T follicular helper cell (primary cell): ENCODE measurements at places on chromosomes 13 and 19.

GRCh38 chr13:27534981-27535380 lies 84.6 kb upstream of the MTIF3 start:
- DNase-seq, result no peak

GRCh38 chr19:50854636-50855410 lies at the start of gene KLK3:
Gene KLK3, plus strand, starts transcription at chr19:50854915. Its CDS starts 41 bp downstream, at chr19:50854956.
- no peak for DNase-seq

- no peak for DNase-seq
These were observed 255.9 kb downstream of the TBC1D4 start for GRCh38 chr13:75226092-75226491.

DNA sequence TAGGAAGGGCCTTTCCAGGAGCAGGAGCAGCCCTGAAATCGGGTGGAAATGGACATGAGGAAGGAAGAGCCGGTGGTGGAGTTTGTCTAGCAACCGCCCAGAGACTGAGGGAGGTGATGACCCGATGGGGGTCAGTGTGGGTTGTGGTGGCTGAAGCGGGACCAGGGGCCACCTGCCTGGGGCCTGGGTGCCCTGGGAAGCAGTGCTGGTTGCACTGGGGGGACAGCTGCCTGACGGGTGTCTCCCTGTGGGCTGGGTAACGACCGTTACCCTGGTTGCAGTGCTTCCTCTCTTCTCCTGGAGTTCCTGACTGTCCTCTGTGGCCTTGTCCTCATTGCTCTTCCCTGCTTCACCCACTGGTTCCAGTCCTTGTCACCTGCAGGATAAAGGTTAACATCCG lies 13.0 kb downstream of the ZNF536 start:
- no peak for DNase-seq

DNA sequence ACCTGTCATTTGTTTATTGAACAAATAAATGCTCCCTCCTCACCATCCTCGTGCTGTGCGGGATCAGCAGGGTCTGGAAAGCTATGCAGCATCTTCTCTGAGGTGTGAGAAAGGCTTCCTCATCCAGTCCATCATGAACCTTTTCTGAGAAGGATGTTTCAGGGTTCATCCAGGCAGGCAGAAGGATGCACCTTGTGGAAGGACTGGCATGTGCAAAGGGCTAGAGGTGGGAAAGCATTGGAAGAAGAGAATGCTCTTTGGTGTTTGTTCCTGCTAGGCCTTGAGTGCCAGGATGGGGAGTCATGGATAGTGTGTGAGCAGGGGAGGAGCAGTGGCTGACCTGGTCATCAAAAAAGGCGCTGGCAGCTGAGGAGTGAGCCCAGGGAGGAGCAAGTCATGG lies 6.6 kb downstream of the PALM start:
- no peak for DNase-seq

GRCh38 chr19:18833141-18833476 lies 1.4 kb downstream of the UPF1 start:
- no peak for DNase-seq

- DNase-seq, result no peak
These were observed 116.2 kb downstream of the ZDHHC20 start for GRCh38 chr13:21342699-21343442.

DNA sequence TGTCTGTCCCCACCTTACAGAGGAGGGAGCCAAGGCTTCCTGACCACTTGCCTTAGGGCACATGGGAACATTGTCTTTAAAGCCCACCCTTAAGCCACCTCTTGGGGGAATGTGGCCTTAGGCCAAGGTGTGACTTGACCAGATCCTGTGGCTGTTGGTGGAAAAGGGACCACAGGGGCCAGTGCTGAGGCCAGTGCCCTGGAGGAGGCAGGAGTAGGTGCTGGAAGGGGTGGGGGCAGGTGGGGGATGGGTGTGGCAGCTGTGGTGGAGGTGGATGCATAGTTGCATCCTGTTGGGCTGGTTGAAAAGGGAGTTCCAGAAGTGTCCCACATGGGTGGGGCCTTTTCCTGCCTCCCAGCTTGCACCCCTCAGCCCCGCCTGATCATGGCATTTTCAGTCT lies 44.8 kb downstream of the DNM2 start:
- no peak for DNase-seq

DNA sequence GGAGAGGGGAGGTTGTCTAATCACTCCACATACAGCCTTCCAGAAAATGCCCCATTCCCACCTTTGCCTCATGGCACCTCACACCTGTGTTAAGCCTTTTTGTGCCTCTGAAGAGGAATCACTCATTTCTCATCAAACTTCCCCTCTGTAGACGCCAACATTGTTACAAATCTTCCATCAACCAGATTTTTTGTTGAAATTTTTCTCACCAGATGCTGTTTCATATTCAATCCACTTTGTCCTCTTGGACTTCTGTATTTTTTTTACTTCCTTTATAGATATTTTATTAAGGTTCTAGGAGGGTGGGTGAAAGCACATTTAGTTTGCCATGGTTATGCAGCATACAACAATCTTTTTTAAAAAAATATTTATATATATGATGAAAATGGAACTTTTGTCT lies 74.0 kb downstream of the RUBCNL start:
- DNase-seq, result no peak

GRCh38 chr13:113759525-113760137 lies 605 bp downstream of the TMEM255B start:
- DNase-seq, result no peak

DNA sequence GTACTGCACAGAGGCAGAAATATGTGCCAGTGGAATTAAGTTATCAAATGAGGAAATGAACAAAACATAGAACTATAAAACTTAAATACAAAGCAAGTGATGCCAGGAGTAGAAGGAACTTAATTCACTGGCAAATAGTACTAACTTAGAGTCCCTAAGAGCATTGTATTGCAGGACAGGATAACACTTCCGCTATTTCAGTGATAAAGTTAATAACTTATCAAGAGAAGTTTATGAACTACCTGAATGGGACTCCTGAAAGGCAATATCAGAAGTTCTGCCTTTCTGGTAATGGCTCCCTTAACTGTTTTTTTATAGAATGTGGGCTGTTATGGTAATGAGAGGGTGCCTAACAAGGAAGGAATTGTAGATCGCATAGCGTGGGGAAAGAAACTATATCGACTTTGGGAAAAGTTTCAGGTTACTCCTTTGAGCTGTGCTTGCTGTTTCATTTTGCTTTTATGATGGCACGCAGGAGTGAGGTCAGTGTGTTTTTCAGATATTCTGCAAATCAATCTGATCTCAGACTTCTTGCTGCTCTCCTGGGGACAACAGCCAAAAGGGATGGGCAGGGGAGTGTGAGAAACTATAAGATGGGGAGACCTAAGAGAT lies 95.3 kb upstream of the MLNR start:
- no peak for DNase-seq

GRCh38 chr13:77720988-77721387 lies 23.5 kb downstream of the SLAIN1 start:
- no peak for DNase-seq

- DNase-seq, result no peak
These were observed 45.2 kb downstream of the SOX21 start for GRCh38 chr13:94667190-94667589.

- no peak for DNase-seq
These were observed 17.6 kb downstream of the BCAT2 start for GRCh38 chr19:48793271-48793670.

- DNase-seq, result no peak
These were observed 144.4 kb downstream of the ZNF675 start for GRCh38 chr19:23542562-23542961.

DNA sequence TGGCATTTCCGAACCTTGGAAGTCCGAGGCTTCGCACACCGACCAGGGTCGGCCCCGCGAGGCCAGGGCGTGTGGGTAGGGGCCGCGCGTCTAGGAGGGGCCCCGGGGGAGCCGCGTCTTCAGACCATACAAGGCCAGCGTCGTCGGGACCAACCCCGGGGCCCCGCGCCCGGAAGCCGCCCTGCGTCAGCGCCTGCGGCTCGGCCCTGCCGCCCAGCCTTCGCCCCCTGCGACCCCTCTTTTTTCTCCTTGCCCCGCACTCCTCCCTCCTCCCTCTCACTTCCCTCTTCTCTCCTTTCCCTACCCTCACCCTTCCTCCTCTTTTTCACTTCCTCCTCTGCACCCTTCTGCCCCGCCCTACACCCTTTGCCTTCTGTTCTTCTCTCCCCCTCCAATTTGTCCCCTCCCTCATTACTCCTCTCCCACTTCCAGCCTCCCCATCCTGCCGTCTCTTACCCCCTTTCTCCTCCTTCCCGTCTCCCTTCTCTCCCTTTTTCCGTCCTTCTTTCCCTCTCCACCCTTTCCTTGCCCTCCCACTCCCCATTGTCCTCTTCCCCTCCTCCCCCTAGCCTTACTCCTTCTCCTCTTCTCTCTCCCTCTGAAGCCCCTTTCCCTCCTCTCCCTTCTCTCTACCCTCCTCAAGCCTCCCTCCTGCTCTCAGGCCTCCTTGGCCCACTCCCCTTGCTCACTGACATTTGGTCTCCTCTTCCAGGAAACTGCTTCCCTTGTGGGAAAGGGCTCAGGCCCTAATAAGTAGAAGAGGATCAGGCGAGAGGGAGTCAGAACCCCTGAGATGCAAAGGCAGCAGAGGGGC lies 2.2 kb upstream of the PLEKHG2 start:
- peak; percentile 68 for DNase-seq
